ENCODE measurements at places on chromosomes 7 and 10.

GRCh38 chr10:121171825-121172787 is 320.9 kb downstream of the WDR11 start:
- no peak for DNase-seq

DNA sequence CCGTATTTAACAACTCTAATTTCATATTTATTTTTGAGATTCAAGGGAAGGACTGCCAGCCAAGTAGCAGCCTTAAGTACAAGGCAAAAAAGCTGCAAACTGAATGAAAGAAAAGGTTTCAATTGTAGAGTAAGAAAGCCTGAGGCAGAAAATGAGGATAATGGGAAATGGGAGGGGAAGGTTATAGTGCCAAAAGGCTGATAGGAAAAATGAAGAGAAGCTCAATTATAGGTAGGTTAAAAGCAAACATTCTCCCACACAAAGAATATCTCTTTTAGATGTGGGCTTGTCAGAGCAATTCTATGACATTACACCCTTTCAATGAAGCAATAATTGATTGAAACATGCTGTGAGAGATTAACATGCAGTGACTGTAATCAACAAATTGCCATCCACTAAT is 175.3 kb downstream of the RAPGEF5 start:
- no peak for DNase-seq

DNA sequence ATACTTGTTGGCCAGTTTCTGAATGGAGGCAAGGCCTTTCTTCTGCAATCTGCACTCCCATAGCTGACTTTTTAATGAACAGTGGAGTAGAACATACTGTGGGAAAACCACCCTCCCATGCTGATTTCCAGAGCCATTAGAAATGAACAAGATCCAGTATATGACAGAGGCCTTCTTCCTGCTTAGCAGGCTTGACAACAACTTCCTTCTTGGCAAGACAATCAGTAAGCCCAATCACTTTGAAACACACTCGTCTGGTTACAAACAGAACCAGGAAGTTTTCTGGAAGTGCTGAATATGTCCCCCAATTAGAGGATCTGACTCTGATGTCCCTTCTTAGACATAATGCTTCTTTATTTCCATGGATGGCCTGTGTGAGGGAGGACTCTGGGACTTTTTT is 103.4 kb downstream of the SAMD9 start:
- no peak for DNase-seq

GRCh38 chr7:110718503-110719205 is 372.3 kb upstream of the LRRN3 start:
- DNase-seq = no peak

DNA sequence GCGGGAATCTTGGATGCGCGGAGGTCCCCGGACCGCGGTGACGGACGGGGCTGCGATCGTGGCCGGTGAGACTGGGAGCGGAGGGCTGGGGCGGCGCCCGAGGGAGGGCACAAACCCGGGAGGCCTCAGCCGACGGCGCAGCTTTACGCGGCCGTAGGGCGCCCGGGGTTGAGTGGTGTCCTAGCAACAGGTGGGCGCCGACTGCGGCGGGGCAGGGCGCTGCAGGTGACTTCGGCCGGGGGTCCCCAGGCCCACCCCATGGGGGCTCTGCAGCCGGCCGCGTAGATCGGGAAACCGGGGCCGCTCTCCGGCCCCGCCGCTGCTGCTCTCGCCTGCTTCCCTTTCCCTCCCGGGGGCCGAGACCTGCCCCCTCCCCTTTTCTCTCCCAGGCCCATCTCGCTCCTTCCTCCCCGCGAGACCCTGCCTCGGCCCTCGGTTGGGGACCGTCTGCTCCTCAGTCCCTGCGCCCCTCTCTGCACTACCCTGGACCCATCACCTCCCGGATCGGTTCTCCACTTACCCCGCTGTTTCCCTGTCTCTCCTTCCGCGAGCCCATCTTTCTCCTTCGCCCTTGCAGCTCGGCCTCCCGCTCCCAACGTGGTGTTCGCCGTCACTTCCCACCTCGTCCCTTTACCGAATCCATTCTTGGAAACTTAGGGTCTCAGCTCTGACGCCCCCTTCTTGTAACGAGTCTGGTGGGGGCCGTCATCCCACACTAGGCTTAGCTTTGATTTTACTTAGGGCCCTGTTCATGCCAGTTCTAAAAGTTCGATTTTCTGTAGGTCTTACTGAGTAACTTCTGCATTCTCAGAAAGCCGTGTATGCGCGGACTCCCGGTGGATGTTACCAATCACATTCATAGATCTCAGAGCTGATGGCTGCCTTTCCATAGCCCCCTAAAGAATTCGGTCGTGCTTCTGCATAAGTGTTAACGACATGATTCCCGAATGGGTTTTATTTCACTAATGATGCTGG is 18.5 kb upstream of the ACBD5 start:
- DNase-seq = peak; percentile 70
